ENCODE measurements at places on chromosomes 2 and 18.

GRCh38 chr2:219184121-219184520, 6.0 kb downstream of the RETREG2 start:
- no peak for DNase-seq

DNA sequence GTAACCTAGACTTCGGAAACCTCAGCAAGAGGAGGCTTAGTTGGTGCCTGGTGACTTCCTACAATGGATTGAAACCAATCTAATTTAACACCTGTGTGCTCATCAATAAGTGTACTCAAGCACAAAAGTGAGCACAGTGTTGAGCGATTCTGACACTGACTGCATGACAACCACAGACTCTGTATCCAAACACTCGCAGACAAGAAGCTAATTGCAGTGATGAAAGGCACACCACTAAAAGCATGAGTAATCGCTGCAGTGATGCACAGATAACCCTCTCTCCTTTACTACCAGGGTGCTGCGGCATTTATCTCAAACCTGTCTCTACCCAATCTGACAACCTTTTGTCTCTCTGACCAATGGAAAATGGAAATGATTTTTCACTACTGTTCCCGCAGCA, 168.1 kb downstream of the AFF3 start:
- DNase-seq = no peak

DNA sequence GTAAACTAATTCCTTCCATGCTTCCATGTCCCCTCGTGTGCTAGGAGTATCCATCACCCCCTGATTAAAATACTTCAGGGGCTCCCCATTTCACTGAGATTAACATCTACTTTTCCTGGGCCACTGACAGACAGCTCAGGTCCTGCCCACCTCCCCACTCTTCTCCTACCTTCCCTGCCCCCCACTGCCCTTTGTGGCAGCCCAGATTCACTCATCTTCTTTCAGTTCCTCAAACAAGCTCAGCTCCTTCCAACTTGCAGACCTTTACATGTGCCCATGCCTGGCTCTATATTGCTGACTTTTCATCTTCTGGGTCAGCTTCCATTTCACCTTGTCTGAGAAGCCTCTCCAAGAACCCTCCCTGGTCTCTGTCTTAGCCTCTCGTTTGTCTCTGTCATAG, 12.0 kb downstream of the RUFY4 start:
- no peak for DNase-seq

DNA sequence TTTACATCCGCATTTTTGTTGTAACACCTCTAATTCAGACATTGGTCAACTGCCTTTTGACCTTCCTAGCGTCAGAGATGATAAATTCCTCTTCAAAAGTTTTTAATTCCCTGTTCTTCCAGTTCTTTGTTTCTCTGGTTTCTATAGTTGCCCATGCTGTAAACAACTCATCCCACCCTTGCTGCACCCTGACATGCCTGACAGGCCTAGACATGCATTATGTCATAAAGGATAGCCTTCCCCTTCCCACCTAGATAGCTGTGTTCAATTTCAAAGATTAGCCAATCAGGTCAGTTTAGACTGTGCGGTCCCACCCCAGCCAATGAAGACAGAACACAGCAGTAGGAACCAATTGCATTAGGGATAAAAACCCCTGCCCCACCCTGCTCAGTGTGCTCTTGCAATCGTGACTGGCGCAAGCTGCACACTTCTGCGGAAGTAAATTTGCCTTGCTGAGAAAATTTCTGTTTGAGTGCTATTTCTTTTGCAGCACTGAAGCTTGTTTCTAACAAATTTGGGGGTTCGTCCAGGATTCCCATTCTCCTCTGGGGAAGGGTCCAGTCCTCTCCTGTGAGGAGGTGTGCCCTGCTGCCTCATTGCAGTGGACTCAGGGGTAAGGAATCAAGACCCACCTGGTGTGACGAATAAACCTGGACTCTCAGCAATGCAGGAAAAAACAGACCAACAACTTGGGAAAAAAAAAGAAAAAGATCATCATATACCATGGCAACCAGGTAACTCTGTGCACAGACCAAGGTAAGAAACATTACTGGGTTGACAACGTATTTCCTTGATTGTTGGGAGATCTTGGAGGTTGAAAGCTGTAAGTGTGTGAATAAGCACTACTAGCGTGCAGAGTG, 9.1 kb upstream of the SAP130 start:
- no peak for DNase-seq

DNA sequence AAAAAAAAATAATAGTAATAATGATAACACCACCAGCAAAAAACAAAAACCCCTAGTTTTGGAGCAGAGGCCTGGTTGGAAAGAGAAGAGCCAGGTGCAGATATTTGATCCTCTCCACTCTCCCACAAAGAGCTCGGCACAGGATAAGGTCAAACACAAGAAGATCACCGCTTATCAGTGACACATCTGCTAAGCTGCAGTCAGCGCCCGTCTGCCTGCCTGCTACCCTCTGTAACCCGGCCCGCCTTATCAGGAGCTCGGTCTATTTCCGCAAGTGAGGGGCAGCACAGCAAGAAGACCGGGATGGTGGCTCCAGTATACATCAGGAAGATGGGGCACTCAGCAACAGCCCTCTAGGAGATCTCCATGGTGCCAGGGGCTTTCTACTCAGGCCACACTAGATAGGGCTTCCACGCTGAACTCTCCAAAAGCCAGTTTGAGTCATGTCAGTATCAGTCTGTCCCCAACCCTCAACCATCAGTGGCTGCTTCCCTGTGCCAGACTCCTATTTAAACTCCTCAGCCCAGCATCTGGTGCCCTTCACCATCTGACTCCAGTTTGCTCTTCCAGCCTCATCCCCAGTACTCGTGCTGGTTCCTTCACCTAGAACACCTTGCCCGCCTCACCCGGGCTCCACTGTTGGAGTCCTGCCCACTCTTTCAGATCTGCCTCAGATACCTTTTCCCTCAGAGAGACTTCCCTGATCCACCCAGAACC, 67.3 kb upstream of the PPP1CB start:
- no peak for DNase-seq

GRCh38 chr2:127386246-127386645, 1.5 kb downstream of the MAP3K2 start:
- no peak for DNase-seq

DNA sequence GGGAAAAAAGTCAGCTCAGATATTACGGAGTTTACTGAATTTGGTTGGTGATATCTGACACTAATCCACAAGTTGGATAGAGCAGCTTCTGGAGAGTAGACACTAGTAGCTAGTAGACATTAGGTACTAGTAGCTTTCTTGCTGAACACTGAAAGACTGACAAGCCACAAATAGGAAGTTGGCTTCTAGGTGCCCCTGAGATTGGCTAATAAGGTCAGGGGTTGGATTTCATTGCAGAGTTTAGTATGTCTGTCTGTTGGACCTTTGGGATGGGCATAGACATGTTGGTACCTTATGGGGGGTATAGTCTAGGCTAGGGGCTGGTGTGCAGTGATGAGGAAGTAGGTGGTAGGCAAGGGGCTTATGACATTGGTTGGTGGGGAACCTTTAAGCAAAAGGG, 164.9 kb upstream of the LRRTM1 start:
- no peak for DNase-seq

Data from stimulated activated CD4-positive, alpha-beta T cell treated with anti-CD3 and anti-CD28 coated beads, TNF-alpha, amount 100 ng/mL, for 24 hours (primary cell).